H1 (cell line): ENCODE measurements at places on chromosomes 6 and 20.

DNA sequence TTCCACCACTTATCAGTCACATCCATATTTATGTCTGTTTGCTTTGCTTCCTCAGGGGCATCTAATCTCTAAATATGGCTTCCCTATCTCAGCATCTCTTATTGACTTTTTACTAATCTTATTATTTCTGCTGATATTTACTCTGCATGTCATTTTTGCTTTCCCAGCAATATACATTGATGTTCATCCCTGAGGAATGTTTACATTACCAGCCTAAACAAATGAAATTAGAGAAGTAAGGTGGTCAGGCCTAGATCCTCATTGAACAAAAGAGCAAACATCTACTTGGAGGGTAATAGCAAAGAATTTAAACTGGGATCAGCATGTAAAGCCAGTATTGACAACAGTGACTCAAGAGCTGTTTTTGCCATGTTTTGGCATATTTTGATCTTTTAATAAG, 546.4 kb downstream of the MMUT start:
- no peak overlapping the region for H3K4me3 ChIP-seq
- H3K36me3 ChIP-seq = no peaks in the 10 kb centered on the region
- peaks cover 9% of the 10 kb centered on the region; the same call in 1 of the 2 replicates for H3K4me1 ChIP-seq

DNA sequence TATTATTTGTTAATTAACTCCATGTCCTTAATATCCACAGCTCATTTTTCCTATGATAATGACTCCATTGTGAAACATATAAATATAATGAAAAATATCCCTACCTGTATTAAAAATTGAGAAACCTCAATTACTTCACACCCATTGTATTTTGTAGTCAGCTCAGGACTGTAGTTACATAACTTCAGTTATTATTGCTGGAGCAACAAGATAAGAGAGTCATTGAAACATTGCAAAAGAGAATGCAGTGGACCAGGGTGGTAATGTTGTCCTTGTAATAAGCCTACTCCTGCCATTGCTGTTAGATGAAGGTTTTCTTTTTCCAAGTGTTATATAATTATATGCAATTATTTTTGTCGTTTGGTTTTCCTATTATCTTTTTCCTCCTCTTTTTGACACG, 184.4 kb downstream of the PRL start:
- H3K4me1 ChIP-seq = no peaks in the 10 kb centered on the region
- H3K4me3 ChIP-seq = no peak overlapping the region
- no peaks in the 10 kb centered on the region for H3K27me3 ChIP-seq

GRCh38 chr6:98845211-98846020, 11.0 kb downstream of the POU3F2 start:
- H3K4me1 ChIP-seq = peaks cover 2% of the 10 kb centered on the region
- no peaks in the 10 kb centered on the region for H3K36me3 ChIP-seq
- no peak overlapping the region for H3K27ac ChIP-seq
- peak overlapping the region; percentile 45 for H3K4me3 ChIP-seq

GRCh38 chr6:104462811-104463599, 396.7 kb downstream of the HACE1 start:
- H3K4me1 ChIP-seq = no peaks in the 10 kb centered on the region
- no peaks in the 10 kb centered on the region for H3K27me3 ChIP-seq
- H3K27ac ChIP-seq = no peak overlapping the region
- no peak for DNase-seq
- H3K4me3 ChIP-seq = no peak overlapping the region

- H3K4me3 ChIP-seq = no peak overlapping the region
- peaks cover 10% of the 10 kb centered on the region for H3K4me1 ChIP-seq
- H3K36me3 ChIP-seq = no peaks in the 10 kb centered on the region
These were observed 49.7 kb downstream of the NOL4L start for GRCh38 chr20:32535316-32535952.

DNA sequence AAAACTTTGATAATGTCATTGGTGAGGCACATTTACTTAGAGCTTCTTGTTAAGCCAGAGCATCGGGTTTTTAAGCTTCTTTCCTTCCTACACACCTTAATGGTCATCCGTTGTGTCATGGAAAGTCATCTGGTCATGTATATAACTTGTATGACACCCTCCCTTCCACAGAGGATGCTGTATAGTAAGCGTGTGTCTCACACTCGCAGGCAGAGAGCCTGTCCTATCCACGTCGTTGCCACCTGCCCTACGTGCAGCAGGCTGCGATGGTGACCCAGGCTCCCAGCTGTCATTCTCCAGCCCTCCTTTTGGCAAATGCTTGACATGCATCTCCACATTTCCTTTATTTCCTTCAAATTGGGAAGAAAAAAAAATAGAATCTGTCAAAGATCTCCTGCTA, 85.6 kb downstream of the MYB start:
- no peak overlapping the region for H3K27ac ChIP-seq
- H3K4me1 ChIP-seq = peaks cover 7% of the 10 kb centered on the region; the same call in 1 of the 2 replicates
- DNase-seq = peak; percentile 35
- H3K4me3 ChIP-seq = no peak overlapping the region
- H3K36me3 ChIP-seq = no peaks in the 10 kb centered on the region
- H3K27me3 ChIP-seq = peaks cover 4% of the 10 kb centered on the region; the same call in 1 of the 2 replicates

- no peak for DNase-seq
- peaks cover 25% of the 10 kb centered on the region for H3K4me1 ChIP-seq
- no peaks in the 10 kb centered on the region for H3K27me3 ChIP-seq
- H3K27ac ChIP-seq = peak overlapping the region; percentile 91
These were observed 2.6 kb downstream of the GJA1 start for GRCh38 chr6:121437851-121438651.

GRCh38 chr6:106520711-106521401, 108.4 kb downstream of the RTN4IP1 start:
- no peaks in the 10 kb centered on the region for H3K36me3 ChIP-seq
- H3K4me3 ChIP-seq = no peak overlapping the region
- no peak overlapping the region for H3K27ac ChIP-seq

- H3K27me3 ChIP-seq = no peaks in the 10 kb centered on the region
- H3K36me3 ChIP-seq = no peaks in the 10 kb centered on the region
- no peaks in the 10 kb centered on the region for H3K4me1 ChIP-seq
- H3K4me3 ChIP-seq = no peak overlapping the region
- DNase-seq = no peak
These were observed 140.6 kb upstream of the AHI1 start for GRCh38 chr6:135638108-135638507.

GRCh38 chr6:33861722-33862121, 57.9 kb upstream of the MLN start:
- no peak for DNase-seq
- no peaks in the 10 kb centered on the region for H3K36me3 ChIP-seq
- H3K4me3 ChIP-seq = no peak overlapping the region
- H3K4me1 ChIP-seq = no peaks in the 10 kb centered on the region; the same call in 1 of the 2 replicates
- no peaks in the 10 kb centered on the region for H3K27me3 ChIP-seq

- no peak overlapping the region for H3K27ac ChIP-seq
- no peaks in the 10 kb centered on the region for H3K36me3 ChIP-seq
- peaks cover 9% of the 10 kb centered on the region for H3K4me1 ChIP-seq
- no peak overlapping the region for H3K4me3 ChIP-seq
These were observed 3.6 kb downstream of the GHRH start for GRCh38 chr20:37257988-37258387.

DNA sequence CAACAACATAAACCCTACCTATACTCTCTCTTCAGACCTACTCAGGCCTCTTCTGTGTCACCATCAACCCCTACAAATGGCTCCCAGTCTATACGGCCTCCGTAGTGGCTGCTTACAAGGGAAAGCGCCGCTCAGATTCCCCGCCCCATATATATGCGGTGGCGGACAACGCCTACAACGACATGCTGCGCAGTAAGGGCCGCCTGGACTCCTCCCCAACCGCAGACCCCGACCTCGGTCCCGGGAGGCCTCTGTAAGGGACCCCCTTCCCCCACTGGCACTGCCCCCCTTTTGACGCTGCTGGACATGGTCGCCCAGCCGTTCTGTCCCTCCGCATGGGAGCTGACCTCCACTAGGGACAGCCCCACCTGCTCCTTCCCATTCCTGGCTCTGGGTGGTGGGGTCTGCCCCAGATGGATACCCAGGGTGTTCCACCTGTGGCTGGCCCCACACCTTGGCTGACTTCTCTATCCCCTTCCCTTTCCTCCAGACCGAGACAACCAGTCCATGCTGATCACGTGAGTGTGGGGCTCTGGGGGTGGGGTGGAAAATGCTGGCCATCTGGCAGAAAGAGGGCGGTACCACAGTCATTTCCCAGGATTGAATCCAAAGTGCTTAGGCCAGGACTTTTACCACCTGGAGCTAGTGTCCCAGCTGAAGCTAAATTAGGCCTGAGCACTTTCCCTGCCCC, 25.0 kb downstream of the MYH7B start:
- DNase-seq = peak; percentile 49
- H3K27ac ChIP-seq = no peak overlapping the region
- peaks cover 4% of the 10 kb centered on the region; the same call in 1 of the 2 replicates for H3K27me3 ChIP-seq
- H3K36me3 ChIP-seq = no peaks in the 10 kb centered on the region
- H3K4me3 ChIP-seq = no peak overlapping the region

GRCh38 chr6:109002051-109002697, 92.5 kb downstream of the SESN1 start:
- H3K36me3 ChIP-seq = peaks cover 4% of the 10 kb centered on the region; the same call in 1 of the 2 replicates
- DNase-seq = no peak
